ENCODE measurements at places on chromosomes 11 and 22.

- DNase-seq: no peak
Measured at GRCh38 chr11:64419818-64420485, 61.0 kb downstream of the RPS6KA4 start.

GRCh38 chr11:1009991-1010390 is 26.5 kb downstream of the MUC6 start:
- DNase-seq: no peak

DNA sequence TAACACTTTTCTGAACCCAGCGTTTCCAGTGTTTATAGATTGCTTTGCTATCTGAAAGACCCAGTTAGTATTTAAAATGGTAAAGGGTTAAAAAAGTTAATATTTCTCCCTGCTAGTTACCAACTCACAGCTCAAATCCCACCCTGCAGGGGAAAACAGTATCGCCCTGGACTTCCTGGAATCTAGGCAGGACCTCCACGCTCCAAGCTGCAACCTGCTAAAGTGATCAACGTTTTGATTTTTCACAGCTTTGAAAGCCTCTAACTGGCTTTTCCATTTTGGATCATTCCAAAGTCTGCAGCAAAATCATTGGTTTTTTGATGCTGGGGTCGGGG is 4.6 kb downstream of the FZD4 start:
- no peak for DNase-seq

DNA sequence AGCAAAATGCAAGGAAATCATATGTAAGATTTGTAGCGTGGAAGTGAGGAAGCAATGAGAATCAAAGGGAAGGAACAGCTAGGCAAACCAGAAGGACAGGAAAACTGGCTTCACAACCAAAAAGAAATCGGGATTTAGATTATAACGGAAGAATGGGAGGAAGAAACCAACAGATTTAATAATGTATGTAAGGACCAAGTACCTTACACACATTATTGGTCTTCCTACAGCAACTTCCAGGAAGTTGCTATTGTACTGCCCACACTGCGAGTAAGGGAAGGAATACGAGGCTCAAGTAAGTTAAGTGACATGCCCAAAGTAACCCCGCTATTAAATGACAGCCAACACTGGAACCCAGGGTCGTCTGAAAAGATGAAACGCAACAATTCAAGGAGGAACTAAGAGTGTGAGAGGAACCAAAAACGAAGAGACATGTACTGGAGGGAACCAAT is 473 bp downstream of the TXN2 start:
- no peak for DNase-seq

DNA sequence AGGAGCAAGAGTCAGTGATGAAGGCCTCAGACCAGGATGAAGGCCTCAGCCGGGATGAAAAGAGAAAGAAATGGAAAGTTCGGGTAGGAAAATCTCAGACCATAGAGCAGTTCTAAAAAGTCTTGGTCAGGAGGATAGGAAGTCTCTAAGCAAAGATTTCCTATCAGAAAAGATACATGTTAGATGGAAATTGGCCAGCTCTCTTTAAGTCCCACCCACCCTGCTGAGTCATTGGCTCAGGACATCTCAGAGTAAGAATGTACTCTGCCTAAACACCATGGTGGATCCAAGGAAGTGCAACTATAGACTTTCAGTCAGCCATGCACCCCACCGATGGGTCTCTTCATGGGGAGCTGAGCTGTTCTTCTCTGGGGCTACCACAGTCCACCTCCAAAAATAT is 4.4 kb downstream of the OR8B3 start:
- DNase-seq: no peak

- no peak for DNase-seq
Measured at GRCh38 chr11:78255919-78256318, 67.2 kb downstream of the USP35 start.

- no peak for DNase-seq
Measured at GRCh38 chr22:39183991-39184585, 31.6 kb upstream of the CBX7 start.

GRCh38 chr11:128719556-128719824 is 25.6 kb downstream of the FLI1 start:
- no peak for DNase-seq

DNA sequence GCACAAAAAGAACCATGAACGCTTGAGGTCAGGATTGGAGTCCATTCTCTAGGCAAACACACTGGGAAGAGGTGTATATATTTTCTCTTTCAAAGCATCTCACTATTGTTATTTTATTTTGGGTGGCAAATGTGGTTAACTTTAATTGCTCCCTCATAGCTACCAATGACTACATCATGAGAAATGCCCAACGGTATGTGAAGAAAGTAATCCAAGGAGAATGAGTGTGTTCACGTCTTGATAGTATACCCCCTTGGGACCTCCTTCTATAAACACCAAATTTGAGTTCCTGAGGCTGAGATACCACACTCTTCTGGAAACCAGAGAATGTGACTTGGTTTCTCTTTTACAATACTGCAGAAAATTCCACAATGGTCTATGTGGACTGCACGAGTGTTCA is 15.8 kb downstream of the OR8D1 start:
- no peak for DNase-seq

GRCh38 chr11:12274558-12275197 is 102.7 kb upstream of the PARVA start:
- no peak for DNase-seq

DNA sequence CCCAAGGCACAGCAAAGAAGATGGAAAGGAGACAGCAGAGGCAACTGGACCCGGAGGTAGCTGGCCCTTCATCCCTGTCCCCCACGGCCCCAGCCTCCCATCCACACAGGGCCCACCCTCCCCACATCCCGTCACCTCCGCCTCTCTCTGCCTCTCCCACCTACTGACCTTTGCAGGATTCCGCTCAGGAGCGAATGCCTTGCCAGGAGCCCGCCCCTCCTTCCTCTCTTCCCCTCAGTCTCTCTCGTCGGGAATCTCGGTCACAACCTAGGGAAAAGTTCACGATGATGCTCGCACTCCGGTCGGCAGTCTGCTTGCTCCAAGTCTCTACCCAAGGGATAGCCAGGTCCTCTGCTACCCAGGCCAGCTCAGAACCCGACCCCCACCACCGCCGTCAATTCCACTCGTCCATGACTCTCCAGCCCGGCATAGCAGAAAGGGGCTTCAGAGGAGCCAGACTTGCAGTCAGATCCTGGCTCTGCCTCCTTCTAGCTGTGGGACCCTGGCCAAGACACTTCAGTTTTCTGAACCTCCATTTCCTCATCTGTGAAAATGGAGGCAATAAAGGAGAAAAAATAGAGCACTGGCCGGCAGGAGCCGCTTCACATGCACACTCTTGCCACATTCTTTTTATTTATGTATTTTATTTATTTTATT is 10.2 kb downstream of the AHNAK start:
- DNase-seq: no peak

GRCh38 chr11:76781807-76782530 is 1.2 kb upstream of the TSKU start:
- no peak for DNase-seq

DNA sequence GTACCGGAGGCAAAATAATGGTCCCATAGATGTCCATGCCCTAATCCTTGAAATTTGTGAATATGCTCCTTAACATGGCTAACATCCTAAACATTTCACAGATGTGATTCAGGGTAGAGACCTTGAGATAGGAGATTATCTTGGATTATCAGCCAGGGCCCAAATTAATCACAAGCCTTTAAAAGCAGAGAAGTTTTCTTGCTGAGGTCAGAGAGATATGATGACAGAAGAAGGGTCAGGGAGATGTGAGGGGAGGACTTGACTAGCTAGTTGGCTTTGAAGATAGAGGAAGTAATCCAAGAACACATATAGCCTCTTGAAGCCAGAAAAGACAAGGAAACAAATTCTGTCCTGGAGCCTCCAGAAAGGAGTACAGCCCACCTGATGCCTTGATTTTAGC is 19.1 kb upstream of the FDX1 start:
- DNase-seq: no peak

DNA sequence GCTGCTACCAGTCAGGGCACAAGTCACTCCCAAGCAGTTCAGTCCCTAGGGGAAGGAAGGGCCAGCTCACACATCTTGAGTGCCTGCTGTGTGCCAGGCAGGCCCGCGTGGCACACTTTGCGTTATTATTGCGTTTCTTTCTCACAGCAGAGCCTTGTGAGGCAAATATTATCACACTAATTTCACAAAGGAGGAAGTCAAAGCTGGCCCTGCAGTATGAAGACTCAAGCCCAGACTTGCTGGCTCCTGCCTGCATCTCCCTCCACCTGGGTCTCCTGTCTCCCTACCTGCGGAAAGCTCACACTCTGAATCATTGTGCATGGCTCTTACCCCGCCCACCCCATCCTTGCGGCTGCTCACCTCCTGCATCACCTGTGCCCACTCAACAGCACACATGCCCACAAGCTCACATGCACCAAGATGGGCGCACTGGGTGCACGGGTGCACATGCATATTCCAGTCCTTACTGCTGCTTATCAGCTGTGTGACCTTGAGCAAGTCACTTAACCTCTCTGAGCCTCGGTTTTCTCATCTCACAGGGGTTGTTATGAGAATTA is 31.7 kb upstream of the P2RY2 start:
- DNase-seq: no peak

GRCh38 chr11:77359481-77359880 is 58.0 kb upstream of the GDPD4 start:
- DNase-seq: no peak
